ENCODE measurements at places on chromosomes 16 and 17.

DNA sequence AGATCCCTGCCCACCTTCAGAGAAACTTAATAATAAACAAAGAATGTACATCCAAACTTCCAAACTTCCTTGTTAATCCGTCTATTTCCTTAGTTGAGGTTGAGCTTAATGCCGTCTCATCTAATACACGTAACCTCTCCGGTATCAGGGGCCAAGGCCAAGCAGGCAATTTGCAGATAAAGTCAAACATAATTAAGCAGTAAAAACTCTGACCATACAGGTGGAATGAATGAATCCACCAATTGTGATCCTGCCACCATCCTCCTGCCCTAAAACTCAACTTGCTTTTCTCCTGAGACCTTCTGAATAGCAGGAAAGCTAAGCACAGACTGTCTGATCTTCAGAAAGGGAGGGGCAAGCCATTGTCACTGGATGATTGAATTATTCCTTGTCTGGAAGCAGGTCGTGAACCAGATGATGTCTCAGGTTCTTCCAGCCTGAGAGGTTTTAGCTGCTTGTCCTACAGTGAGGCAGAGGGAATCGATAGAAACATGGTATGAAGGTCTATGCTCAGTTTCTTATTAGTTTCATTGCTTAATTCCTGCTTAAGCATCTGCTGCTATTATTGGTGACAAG lies 1111.8 kb upstream of the EEF2KMT start:
- DNase-seq = no peak

GRCh38 chr17:45692661-45693060 lies 91.5 kb upstream of the CRHR1 start:
- DNase-seq = no peak

DNA sequence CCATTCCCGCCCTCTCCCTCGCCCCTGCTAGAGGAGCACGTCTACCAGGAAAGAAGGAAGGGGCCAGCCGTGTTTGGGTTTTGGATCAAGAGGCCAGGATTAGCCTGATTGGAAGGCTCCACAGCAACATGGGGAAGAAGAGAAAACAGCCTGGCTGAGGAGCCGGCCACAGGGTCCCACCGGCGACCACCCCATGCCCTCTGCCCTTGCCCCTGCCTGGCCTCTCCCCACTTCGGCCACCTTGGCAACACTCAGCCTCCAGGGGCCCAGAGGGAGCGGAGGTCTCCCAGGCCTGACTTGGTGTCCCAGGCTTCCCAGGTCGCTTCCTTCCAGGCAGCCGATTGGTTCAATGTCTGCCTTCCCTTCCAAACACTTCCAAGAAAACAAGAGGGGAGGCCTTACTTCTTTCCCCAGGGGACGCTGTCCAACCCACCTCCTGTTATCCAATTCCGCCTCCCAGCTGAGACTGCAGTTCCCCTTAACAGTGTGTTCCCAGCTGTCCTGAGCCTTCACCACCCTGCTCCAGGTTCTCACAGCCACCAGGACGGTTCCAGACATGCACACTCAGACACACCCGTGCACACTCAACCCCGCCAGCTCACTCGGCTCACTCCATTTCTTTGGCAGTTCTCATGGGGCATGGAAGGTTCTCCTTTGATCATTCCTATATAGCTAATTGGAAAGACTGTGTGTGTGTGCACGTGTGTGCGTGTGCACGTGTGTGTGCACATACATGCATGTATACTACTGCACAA lies 65.4 kb downstream of the RBFOX3 start:
- DNase-seq = no peak

GRCh38 chr16:57406881-57407280 lies 2.3 kb downstream of the CCL17 start:
- DNase-seq = no peak

GRCh38 chr16:53712065-53712464 lies 8.1 kb downstream of the FTO start:
- DNase-seq = no peak

DNA sequence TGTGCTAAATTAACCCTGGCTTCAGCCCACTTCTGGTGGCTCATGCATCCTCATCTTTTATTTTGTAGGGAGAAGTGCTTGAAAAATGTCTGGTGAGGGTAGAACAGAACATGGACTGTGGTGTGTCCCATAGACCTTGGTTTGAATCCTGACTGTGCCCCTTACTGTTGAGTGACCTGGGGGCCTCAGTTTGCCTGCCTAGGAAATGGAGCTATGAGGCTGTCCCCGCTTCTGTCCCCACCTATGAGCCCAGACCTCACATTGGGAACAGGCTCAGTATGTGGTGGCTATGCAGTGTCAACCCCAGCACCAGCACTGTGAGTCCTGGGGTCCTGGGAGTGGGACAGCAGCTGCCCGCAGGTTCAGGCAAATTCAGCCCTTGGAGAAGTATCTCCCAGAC lies 186.3 kb upstream of the GSE1 start:
- DNase-seq = no peak

GRCh38 chr16:868846-869822 lies 68.6 kb upstream of the GNG13 start:
- DNase-seq = no peak

DNA sequence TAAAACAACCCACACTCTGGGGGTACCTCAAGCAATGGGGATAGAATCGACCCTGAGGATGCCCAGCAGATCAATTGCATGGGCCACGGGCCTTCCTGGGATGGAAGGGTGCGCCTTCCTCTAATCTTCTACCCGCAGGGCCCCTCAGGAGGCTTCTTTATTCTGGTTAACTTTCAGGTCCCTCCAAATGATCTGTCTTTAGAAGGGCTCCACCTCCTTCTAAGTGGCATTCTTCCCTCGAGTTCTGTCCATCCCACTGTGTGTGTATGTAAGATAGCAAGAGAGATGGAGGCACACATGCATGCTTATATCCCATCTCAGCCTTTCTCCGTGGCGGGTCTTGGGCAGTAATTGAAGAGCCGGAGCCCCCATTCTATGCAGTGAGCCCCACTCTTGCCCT lies 125.7 kb downstream of the MRM1 start:
- no peak for DNase-seq

DNA sequence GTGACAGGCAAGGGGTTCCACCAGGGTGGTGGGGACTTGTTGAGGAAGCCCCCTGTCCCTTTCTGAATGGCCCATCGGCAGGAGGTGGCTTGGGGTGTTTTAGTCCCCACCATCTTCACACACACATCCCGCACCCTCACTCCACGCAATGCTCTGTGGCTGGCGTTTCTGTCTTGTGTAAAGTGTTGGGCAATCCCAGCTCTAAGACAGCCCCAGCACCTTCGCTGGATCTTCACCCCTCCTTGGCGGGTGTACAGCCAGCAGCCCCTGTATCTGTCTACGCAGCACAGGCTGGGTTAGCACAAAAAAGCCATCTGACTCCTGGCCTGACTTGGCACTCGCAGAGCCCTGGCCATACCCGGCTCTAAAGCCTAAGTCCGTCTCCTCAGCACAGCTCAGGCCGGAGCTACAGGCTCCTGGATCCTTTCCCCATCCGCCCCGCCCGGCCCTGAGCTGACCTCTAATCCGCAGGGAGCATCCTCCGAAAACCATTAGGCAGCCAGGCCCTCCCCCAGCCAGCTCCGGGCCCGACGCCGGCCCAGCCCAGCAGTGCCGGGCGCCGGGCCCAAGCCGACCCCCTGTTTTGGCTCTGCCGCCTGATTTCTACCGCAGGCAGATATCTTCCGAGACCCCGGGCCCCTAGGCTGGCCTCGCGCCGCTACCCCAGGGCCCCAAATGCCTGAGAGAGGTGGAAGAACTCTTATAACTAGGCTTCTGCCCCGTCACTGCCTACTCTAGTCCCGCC lies 42.4 kb upstream of the TAC4 start:
- DNase-seq = peak; percentile 55

DNA sequence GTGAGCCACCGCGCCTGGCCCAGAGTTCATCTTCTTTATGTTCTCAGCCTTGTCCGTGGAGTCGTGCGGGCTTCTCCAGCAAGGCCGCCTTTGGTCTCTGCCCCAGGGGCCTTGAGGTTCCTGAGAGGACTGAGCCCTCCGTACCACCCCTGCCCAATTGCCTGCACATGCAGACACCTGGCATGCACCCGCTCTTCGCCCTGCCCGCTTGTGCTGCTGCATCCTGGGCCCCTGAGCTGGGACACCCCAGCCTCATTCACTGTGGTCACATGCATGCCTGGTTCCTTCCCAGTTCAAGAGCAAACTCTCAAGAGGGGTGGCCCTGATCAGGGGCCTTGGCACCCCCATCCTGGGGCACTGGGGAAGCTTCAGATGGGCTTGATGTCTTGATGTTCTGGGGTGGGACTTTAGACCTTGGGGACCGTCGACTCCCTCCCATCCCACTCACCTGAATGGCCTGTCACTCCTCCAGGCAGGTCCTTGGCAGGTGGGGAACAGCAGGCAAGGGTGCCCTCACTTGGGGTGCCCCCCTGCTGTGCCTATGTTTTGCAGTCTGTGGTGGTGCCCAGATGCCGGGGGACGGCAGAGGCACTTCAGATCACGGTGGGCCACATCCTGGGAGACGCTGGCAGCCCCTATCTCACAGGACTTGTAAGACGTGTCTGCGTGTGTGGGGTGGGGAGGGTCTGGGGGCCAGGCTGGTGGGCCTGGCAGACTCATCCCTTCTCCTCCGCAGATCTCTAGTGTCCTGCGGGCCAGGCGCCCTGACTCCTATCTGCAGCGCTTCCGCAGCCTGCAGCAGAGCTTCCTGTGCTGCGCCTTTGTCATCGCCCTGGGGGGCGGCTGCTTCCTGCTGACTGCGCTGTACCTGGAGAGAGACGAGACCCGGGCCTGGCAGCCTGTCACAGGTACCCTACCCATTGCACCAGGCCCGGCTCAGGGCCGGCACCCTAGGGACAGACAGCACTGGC lies 12.7 kb upstream of the SPNS2 start:
- no peak for DNase-seq

GRCh38 chr16:57807968-57808528 lies 5.8 kb upstream of the KIFC3 start:
- peak; percentile 72 for DNase-seq

DNA sequence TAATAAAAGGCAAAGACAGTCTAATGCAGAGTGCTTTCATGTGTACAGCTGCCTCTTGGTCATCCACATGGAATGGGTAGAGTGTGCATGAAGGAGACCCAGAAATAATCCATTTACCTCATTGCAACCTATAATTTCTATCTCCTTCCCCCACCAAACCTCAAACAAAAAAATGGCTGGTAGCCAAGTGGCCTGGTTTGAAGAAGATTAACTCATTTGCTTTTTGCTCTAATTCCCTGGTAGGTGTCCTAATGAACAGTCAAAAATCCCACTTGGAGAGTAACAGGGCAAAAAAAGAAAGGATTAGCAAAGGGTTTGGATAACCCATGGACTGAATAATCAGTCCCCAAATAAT lies 13.0 kb upstream of the LYRM9 start:
- no peak for DNase-seq

GRCh38 chr16:70777973-70778406 lies 23.0 kb downstream of the VAC14 start:
- peak; percentile 67 for DNase-seq

DNA sequence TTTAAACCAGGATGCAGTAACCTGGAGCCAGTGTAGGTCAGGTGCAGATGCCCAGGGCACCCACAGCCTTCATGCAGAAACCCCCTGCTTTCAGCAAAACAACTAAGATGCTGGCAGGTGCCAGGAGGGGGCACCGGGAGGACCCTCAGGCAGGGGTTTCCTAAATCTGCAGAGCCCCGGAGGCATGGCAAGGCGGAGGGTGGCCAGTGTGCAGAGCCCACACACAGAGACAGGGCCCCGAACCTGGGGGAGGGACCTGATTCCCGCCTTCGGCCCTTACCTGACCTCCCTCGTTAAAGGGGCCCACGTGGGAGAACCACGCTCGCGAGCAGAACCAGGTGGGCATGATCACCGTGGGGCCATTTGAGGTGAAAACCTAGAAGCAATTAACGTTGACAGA lies 114.0 kb upstream of the METRNL start:
- no peak for DNase-seq

DNA sequence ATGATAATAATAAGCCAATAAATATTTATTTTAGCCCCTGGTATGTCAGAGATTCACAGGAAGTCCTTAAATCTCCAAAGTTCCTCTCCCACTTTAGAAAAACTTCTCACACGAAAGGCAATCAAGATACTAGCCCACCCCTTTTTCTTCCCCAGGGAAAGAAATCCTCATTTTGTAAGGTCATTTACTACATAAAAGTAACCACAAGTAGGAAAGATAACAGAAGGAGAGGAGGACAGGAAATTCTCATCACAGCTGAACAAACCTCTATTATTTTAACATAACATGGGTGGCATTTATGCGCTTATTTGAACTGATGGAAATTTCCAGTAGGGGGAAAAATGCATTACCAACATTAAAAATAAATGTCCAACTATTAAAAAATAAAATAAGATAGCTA lies 3.4 kb downstream of the FAM222B start:
- no peak for DNase-seq

DNA sequence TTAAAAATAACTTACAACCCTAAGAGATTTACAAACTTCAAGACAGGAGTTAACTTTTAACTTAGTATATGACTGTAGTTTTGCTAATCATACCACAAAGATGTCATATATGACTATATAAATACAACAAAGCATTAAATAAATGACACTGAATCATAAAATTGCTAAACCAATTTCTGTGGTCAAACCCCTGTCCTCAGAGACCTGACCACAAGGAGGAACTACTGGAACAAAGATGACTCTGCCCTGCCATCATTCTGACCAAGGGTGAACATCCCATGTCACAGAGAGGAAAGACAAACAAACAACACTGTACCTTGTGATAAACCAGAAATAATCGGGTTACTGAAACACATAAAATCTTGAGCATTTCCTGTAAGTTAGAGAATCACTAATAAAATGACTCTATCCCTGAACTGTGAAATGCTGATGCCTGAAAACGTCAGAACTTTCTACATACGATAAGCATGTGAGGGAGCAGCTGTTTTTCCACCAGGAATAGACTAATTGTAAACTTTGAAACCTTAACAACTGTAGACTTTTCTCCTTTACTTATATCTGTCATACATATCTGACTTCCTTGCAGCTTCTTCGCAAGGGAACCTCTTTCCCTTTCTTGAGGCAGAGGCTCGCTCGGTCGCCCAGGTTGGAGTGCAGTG lies 47.9 kb downstream of the WDR59 start:
- DNase-seq = peak; percentile 23

GRCh38 chr17:30886187-30886586 lies 19.9 kb downstream of the TEFM start:
- no peak for DNase-seq

DNA sequence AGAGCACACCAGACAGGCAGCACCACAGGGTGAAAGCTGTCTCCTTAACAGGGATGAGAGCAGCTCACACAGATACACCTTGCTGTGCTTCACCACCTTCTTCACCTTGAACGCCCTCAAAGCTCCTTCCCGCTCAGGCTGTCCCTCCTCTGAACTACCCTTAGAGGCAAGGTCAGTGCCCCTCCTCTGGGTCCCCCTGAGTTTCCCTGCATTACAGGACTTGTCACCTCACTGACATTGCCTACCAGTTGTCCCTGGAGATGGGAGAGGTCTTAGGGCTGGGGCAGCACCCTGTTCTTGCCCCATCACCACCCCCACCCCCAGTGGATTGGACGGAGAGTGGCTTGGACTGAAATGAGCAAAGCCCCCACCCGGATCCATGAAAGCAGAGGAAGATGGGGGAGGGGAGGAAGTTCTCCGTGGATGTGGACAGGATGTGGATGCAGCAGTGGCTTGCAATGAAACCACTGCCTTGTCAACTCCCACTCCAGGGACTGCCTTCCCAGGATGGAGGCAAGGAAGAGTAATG lies 73.2 kb upstream of the CDH5 start:
- DNase-seq = no peak
